ENCODE measurements at places on chromosomes 12 and 14.
A peak's percentile ranks its signal among the peaks of the same experiment; 100 is the strongest.

- no peak overlapping the region for H3K4me3 ChIP-seq
- H3K36me3 ChIP-seq: no peaks in the 10 kb centered on the region
- no peak for DNase-seq
- H3K27ac ChIP-seq: no peak overlapping the region
- H3K4me1 ChIP-seq: no peaks in the 10 kb centered on the region
Measured at GRCh38 chr12:20142956-20143355, 225.4 kb upstream of the PDE3A start.

- H3K4me3 ChIP-seq: no peak overlapping the region
- H3K27ac ChIP-seq: no peak overlapping the region
- H3K4me1 ChIP-seq: peaks cover 13% of the 10 kb centered on the region
- H3K27me3 ChIP-seq: no peaks in the 10 kb centered on the region
Measured at GRCh38 chr14:98120831-98121464, 1151.0 kb downstream of the BCL11B start.

- no peaks in the 10 kb centered on the region for H3K36me3 ChIP-seq
- H3K4me1 ChIP-seq: no peaks in the 10 kb centered on the region
- H3K27me3 ChIP-seq: no peaks in the 10 kb centered on the region
- H3K27ac ChIP-seq: no peak overlapping the region
Measured at GRCh38 chr12:80791863-80792262, 75.2 kb downstream of the MYF5 start.

DNA sequence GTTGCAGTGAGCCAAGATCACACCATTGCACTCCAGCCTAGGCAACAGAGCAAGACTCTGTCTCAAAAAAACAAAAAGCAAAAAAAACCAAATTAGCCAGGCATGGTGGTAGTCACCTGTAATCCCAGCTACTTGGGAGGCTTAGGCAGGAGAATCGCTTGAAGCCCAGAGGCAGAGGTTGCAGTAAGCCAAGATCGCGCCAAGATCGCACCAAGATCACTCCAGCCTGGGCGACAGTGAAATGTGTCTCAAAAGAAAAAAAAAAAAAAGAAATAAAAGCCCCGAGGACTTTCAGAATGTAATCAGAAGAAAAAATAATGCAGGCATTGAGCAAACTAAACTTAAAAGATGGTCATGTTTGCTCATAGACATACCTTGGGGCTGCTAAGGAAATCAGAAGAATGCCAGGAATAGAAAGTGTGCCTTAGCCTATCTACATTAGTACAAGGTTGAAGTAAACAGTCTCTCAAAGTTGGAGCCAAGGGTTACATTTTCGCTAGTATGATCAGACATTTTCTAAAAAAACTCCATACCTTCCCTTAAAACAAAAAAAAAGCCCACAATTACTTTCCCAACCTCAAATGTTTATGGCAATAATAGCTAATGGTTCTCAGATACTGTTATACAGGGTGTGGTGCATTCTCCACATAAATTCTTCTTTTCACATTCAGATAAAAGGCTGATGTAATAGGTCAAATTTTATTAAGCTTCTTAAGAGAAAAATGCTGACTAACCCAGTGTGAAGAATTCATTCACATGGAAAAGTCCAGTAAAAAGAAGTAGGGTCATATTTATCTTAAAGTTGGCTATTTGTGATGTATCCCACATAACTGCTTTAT is 15.8 kb downstream of the DTD2 start:
- H3K4me1 ChIP-seq: no peaks in the 10 kb centered on the region
- no peaks in the 10 kb centered on the region for H3K27me3 ChIP-seq
- no peak for DNase-seq
- H3K36me3 ChIP-seq: peaks cover 19% of the 10 kb centered on the region
- no peak overlapping the region for H3K4me3 ChIP-seq
- no peak overlapping the region for H3K27ac ChIP-seq

DNA sequence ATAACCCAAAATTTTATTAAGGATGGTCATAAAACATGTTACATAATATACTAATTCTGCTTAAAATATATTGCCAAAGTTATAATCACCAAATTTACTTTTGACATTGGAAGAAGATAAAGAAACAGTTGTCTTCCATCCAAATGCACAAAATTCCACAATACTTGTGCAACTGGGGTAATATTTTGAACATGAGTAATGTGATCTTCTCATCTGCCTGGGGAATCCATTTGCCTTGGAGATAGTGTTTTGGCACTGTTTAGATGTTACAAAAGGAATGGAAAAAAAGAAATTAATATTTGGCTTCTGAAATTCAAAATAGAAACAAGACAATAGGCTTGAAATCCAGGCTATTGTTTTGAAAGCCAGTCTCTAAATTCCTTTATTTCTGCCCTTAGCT is 9.1 kb downstream of the GPR19 start:
- peaks cover 21% of the 10 kb centered on the region for H3K36me3 ChIP-seq
- DNase-seq: no peak
- H3K4me1 ChIP-seq: peaks cover 27% of the 10 kb centered on the region
- no peak overlapping the region for H3K27ac ChIP-seq
- H3K27me3 ChIP-seq: no peaks in the 10 kb centered on the region
- no peak overlapping the region for H3K4me3 ChIP-seq

DNA sequence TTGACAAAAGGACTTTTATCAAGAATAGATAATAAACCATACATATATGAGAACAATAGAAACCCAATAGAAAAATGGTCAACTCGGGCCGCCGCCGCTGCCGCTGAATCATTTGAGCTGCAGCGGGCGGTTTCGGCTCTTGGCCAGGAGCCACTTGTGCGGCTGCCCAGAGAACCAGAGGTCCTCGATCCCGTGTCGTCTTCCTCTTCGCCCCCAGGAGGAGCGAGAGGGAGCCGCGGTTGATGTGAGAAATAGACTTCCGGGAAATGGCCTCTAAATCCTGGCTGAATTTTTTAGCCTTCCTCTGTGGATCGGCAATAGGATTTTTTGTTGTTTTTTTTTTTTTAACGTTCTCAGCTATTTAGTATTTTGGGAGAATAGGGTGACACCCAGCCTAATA is 44.8 kb downstream of the CPSF6 start:
- H3K36me3 ChIP-seq: no peaks in the 10 kb centered on the region
- peaks cover 33% of the 10 kb centered on the region for H3K27me3 ChIP-seq
- no peak overlapping the region for H3K27ac ChIP-seq
- peaks cover 14% of the 10 kb centered on the region for H3K4me1 ChIP-seq
- no peak overlapping the region for H3K4me3 ChIP-seq

GRCh38 chr14:22551605-22551997 is 37.4 kb downstream of the DAD1 start:
- peaks cover 79% of the 10 kb centered on the region for H3K36me3 ChIP-seq
- DNase-seq: peak; percentile 21
- peak overlapping the region; percentile 68 for H3K4me3 ChIP-seq
- peaks cover 91% of the 10 kb centered on the region for H3K4me1 ChIP-seq
- H3K27ac ChIP-seq: peak overlapping the region; percentile 94
